LHCN-M2 (cell line): ENCODE measurements at places on chromosomes 6 and 20.
A peak's percentile ranks its signal among the peaks of the same experiment; 100 is the strongest.

GRCh38 chr20:45340951-45341350, 7.3 kb downstream of the SDC4 start:
- DNase-seq: no peak

DNA sequence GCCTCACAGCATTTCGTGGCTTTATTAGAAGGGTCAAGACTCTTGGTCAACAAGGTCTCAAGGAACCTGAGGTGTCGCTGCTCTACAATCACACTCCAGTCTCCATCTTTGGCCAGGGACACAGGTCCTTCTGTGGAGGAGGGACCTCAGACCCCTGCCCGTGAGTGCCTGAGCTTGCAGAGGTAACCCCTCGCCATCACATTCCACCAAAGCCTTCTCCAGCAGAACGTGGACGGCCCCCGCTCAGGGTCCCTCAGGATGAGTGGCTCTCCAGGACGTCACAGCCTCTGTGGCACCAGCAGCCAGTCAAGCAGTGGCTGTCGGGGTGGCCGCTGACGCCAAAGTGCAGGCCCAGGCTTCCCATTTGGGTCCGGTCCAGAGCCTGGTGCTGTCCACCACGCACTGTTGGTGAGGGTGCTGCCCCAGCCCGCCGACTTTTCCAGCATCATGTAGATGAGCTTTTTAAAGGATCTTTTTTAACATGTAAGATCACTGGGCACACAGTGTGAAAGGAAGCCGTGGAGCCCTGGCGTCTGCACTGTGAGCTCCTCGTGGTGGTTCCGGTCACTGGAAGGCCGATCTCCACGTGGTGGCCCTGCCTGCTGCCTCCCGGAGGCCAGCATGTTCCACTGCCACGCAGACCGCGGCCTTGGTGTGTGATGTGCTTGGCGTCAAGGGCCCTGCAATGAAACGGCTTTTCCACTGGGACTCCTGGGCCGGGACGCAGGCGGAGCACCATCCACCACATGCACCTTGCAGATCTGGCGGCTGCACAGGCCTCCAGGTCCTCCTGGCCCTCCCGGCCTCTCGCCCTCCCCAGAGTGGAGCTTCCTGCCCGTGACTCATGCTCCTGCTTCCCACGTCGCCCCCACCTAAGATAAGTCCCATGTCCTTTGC, 8.3 kb upstream of the KIF25 start:
- DNase-seq: no peak

DNA sequence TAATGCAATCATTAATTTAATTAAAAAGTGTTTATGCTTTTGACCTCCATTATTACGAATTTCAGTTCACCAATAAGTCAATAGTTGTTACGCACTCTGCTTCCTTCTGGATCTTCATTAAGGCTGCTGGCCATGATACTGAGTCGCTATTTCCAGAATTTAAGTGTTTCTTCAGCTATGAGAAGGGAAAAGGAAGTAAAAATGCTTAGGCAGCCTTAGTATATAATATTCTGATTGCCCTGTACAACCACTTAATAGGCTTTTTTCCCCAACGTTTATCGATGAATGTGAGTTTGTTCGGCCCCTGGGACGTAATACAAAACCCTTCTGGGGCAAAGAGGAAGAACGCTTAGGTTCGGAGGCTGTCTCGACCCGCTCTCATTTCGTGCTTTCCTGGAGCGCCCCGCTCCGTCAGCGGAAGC, 644 bp downstream of the OARD1 start:
- DNase-seq: no peak

GRCh38 chr6:26594730-26595632, 1.8 kb upstream of the ABT1 start:
- DNase-seq: peak; percentile 76

GRCh38 chr6:51619042-51619799, 468.2 kb downstream of the PKHD1 start:
- no peak for DNase-seq

- no peak for DNase-seq
These were observed 43.1 kb upstream of the MDFI start for GRCh38 chr6:41595166-41595565.

- DNase-seq: no peak
These were observed 14.9 kb upstream of the RFPL4B start for GRCh38 chr6:112332274-112332673.

GRCh38 chr6:39156801-39157200, 41.8 kb upstream of the SAYSD1 start:
- no peak for DNase-seq

GRCh38 chr20:63022501-63022900, 15.7 kb upstream of the BHLHE23 start:
- DNase-seq: no peak

GRCh38 chr6:143970456-143971218, 37.4 kb downstream of the PLAGL1 start:
- no peak for DNase-seq

GRCh38 chr6:55490871-55491270, 88.1 kb downstream of the HMGCLL1 start:
- DNase-seq: no peak

DNA sequence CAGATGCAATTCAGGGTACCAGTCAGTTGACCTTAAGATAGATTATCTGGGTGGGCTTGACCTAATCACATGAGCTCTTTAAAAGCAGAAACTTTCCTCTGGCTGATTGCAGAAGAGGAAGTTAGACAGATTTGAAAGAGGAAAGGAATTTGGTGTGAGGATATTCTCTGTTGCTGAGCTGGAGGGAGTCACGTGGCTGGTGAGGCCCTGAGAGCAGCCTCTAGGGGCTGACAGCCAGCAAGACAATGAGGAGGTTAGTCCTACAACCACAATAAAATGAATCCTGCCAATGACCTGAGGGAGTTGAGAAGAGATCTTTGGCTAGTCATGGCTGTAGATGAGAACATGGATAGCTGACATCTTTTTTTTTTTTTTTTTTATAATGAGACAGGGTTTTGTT, 87.0 kb upstream of the B3GAT2 start:
- peak; percentile 15 for DNase-seq

- no peak for DNase-seq
These were observed 72.0 kb downstream of the TIAM2 start for GRCh38 chr6:155066921-155067680.

DNA sequence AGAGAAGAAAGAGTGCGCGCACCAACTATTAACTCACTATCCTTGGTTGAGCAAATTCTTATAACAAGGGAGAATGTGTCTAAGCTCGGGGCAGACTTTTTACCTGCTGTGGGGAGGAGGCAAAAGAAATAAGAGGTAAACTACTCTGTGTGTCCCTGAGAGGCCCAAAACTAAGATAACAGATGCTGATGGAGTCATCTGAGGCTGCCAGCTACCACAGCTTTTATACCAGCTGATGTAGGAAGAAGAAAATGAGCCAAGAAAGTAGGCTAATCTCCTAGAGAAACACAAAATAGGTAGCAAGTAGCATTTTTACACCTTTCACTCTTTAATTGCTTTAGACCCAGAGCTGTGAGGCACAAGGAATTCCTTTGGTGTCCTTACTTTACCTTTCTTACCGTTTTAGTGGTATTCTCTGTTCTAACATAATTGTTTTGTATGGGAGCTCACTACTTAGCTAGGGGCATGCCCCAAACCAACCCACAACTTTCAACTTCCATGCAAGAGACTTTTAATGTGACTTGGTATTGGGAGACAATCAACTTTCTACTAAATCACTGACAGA, 27.8 kb upstream of the PIM1 start:
- no peak for DNase-seq

GRCh38 chr20:23417861-23418260, 3.4 kb downstream of the NAPB start:
- DNase-seq: no peak

DNA sequence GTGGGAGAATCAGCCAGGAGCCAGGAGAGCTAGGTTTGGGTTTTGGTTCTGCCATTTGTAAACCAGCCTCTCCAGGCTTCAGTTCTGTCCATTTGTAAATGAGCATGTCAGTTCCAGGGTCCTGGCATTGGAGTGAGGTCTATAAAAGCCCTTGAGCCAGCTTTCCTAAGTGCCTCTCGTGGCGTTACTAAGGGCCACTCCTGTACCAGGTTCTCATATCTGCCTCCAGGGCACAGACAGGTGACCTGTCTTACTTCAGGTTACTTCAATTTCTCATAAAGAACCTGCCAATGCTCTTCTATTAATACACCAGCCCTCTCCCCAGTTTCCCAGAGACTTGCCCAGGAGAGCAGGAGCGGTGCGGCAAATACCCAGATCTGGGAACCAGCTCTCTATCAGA, 101.9 kb downstream of the VEGFA start:
- no peak for DNase-seq

- DNase-seq: no peak
These were observed 92.8 kb upstream of the FAM184A start for GRCh38 chr6:119171088-119171841.

- no peak for DNase-seq
These were observed 143.6 kb downstream of the MRPL14 start for GRCh38 chr6:43983632-43984031.

GRCh38 chr6:7439228-7439627, 49.6 kb downstream of the RIOK1 start:
- no peak for DNase-seq

- no peak for DNase-seq
These were observed 91.0 kb downstream of the TOX2 start for GRCh38 chr20:44005661-44006060.

- DNase-seq: peak; percentile 74
These were observed 639.6 kb downstream of the EPHA7 start for GRCh38 chr6:92779746-92780145.

DNA sequence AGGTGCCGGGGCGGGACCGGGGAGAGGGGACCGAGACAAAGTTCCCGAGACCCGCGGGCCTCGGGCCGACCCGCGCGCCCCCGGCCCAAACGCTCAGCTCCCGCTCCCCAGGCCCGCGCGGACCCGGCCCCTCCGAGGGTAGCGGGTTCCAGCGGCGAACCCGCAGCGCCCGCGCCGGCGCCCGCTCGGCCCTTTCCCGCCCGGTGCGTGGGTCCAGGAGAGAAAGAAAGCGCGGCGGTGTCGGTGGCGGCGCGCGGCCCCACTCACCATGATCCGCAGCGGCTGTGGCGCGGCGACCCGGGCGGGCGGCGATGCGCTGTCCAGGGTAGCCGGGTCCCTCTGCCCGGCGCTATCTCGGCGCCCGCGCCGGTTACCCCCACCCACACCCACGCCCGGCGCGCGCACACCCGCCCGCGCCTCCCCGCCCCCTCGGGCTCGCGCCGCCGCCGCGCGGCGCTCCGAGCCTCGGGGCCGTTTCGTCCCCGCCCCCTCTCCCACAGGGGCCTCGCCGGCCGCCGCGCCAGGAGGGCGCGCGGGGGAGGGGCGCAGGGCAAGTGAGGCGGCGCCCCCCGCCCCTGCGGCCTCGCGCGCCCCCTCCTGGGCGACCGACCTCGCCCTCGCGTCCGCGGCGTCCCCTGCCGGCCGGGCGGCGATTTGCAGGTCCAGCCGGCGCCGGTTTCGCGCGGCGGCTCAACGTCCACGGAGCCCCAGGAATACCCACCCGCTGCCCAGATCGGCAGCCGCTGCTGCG, at the start of gene ELOVL2:
TSS of gene ELOVL2 (minus strand) at position 345 of the 751 bp plus-strand sequence. CDS start at position 270, 75 bp downstream.
- no peak for DNase-seq

GRCh38 chr20:46512943-46513844, at the start of gene ZNF334:
Gene ZNF334, minus strand, starts transcription at chr20:46513559. Its CDS starts 1,457 bp downstream, at chr20:46512102.
- DNase-seq: no peak

DNA sequence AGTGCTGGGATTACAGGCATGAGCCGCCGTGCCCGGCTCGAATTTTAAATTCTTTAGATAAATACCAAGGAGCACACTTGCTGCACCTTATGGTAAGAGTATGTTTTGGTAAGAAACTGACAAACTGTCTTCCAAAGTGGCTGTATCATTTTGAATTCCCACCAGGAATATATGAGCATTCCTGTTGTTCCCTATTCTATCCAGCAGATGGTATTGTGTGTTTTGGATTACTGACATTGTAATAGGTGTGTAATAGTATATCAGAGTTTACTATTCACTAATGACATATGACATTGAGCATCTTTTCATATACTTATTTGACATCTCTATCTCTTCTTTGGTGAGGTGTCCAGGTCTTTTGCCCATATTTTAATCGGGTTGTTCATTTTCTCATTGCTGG, 40.5 kb downstream of the TGM6 start:
- DNase-seq: peak; percentile 5
